ENCODE measurements at places on chromosomes 3 and 15. TPM values are rescaled to one million over a fixed set of nuclear protein-coding genes. Genes with fewer than 3 reads are reported as not detected.

The PLA2G4D gene
- not detected for total RNA-seq

The GOLGA8Q gene
- total RNA-seq, result 2.3 TPM

The CHRNA7 gene
- 0.75 TPM for total RNA-seq

The EFCC1 gene
- 17.2 TPM for total RNA-seq

The CCR1 gene
- 40.9 TPM for total RNA-seq

DNA sequence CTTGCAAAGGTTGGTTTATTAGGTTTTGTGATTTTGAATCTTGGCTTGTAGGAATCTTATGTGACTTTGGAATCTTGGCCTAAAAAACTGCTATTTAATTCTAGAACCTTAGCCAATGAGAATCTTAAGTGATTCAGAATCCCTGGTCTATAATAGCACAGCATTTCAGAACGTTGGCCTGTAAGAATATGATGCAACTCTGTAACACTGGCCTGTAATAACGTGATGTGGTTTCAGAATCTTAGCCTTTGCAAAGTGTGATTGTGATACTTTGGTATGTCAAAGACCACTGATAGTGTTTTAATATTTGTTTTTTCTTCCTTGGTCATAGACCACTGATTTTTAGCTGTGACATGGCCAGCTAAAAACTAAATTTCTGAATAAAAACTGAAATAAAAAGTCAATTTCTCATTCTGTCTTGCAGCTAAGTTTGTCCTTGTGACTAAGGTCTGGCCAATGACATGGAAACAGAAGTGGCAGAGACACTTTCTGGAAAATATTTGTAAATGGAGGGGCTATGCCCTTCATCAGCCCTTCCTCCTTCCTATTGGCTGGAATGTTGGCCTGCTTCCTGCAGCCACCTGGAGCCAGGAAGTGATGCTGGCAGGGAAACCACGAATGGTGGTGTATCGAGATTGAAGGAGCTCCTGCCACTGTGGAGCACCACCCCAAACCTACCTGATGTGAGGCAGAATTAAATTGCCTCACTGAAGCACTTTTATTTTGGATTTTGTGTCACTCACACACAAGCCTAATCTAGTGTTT, 42.3 kb upstream of the CORO2B start:
- no peak for DNase-seq

DNA sequence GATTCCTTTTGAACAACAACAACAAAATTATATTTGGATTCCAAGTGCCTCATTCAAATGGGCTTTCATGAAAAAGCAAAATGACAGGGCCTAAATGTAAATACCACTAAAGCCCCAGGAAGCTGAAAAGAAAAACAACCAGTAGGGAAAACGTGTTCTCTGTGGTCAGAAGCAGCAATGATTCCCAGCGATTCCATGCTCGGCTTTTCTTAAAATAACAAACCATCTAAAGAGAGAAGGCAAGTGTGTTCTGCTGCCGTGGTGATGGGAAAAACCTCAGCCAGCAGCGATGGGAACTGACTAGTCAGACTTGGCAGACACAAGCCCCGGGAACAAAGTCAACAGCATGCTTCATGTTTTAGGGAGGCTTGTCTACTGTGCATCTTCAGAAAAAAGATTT, 153.6 kb downstream of the TNIK start:
- no peak for DNase-seq

- no peak for DNase-seq
These were observed 105.6 kb downstream of the CHSY1 start for GRCh38 chr15:101146118-101146702.

GRCh38 chr15:65986416-65986815, 117.1 kb downstream of the RAB11A start:
- DNase-seq, result no peak

DNA sequence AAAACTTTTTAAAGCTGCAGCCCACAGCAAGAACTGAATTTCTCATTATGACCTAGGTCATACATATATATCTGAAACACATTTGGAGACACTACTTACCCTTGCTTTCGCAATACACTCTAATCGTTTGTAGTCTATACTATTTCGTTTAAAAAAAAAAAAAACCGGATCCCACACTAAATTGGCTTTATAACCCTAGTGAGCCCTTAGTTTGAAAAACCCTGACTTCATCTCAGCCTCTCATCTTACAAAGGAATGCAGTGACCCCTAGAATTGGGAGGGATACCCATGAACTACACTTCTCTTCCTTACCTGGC, 4.2 kb downstream of the RARRES1 start:
- DNase-seq, result no peak

GRCh38 chr3:8842293-8842692, 72.9 kb upstream of the OXTR start:
- no peak for DNase-seq

GRCh38 chr3:47057212-47057671, 77.8 kb downstream of the NBEAL2 start:
- DNase-seq, result no peak

DNA sequence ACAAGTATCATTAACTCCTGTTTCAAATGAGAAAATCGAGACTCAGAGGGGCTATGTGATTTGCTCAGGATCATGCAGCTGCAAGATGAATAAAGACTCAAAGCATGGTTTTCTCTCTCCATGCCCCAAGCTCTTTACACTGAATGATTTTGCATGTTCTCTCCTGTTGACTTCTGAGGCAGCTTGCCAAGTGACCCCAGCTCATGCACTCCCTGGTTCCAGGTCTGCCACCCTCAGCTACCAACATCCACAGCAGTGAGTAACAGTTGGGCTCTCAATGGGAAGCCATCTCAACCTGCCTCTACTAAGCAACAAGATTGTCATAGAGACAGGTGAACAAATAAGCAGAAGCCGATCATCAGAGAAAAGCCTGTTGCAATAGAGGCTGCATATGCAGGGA, 116.9 kb upstream of the GADL1 start:
- no peak for DNase-seq

DNA sequence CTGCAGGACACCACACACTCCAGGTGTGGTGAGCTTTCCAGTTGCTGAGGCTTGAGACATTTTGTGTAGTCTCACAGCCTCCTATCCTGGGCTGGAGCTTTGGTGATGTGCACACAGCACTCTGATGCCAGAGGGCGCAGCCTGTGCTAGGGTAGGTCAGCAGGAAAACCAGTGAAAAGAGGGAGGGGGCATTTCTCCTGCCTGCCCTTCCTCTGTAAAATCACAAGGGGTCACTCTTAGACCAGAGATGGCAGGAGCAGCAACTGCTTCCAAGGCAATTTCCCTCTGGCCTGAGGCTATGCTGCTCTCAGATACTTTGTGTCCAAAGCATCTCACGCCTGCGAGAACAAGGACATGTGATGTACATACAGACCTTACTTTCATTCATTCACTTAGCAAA, 16.5 kb upstream of the MUSTN1 start:
- DNase-seq, result no peak

- DNase-seq, result no peak
These were observed 157.7 kb downstream of the THSD4 start for GRCh38 chr15:71272932-71273331.

DNA sequence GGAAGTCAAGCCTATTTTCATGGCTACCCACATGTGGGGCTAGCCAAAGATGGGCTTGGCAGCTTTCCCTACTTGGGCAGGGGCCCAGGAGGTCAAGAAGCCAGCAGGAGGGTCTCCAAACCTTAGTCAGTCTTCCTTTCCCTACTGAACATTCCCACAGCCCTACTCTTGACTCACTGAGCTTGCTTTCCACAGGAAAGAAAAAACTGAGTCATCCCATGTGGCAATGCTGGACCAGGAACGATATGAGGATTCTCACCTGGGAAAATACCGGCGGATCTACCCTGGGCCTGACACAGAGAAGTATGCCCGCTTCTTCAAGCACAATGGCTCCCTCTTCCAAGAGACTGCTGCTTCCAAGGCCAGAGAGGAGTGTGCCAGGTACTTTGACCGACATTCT, 3.7 kb upstream of the NGRN start:
- DNase-seq, result no peak

DNA sequence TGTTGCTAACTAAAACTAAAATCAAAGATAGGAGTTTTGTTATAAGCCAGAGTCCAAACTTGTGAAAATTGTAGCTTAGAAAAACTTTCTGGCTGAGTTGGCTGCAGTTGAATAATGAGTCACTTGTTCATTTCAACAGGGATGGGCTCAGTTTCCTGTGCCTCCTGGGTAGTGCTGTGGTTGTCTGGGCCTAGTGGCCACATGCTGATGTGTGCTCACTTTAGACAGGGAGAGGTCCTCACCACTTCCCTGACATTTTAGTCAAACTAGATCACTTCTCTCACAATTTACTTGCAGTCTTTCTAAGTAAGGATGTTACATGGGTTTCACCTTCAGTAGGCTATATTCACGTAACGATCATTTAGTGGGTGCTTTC, 6.3 kb upstream of the UBE2Q2 start:
- DNase-seq, result no peak

- DNase-seq, result no peak
These were observed 10.4 kb upstream of the SEMA4B start for GRCh38 chr15:90190606-90191343.

GRCh38 chr3:43036621-43037423, 57.7 kb downstream of the GASK1A start:
- no peak for DNase-seq

GRCh38 chr3:109018828-109019227, 65.1 kb upstream of the GUCA1C start:
- DNase-seq, result no peak

DNA sequence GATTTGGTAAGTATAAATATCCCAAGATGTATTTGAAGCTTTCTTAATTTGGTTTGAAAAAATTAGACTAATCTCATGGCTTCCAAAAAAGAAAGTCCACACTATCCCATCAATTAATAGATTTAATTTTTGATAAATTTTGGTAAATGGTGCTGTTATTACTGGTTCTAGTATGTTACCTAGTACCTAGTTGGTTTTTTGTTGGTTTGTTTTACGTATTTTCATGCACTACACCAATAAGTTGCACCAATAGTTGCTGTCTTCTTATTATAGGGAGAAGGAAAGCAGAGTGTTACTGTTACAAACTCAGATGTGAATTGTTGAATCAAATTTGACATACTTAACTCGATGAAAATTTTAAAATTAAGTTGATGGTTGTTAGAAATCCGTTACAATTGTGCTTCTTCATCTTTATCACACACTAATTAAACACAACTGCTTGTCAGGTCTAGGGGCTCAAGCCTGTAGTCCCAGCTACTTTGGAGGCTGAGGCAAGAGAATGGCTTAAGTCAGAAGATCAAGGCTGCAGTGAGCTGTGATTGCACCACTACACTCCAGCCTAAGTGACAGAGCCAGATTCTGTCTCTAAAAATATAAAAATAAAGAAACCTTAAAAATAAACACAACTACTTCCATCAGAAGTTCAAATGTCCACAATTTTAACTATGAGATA, 23.1 kb upstream of the MBNL1 start:
- DNase-seq, result no peak

DNA sequence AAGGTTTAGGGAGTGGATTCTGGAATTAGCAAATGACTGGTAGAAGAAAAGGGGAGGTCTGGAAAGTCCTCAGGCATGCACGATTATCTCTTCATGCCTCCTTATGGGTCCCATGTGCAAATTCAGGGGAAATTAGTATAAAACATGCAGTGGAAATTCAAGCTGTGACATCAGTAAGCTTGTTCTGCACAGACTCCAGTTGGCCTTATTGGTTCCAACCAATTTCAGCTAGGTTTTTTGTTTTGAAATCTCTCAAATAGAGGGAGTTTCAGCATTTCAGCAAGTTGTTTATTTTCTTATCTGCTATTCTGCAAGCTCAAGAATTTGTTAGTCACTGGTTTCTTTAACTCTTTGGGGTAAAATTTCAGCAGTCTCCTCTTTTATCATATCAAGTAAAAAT, 774 bp upstream of the TMCO5A start:
- DNase-seq, result no peak

- DNase-seq, result no peak
These were observed 32.9 kb downstream of the SNTN start for GRCh38 chr3:63685340-63685739.
